Stimulated activated CD4-positive, alpha-beta T cell treated with anti-CD3 and anti-CD28 coated beads, TNF-alpha, amount 100 ng/mL, for 24 hours (primary cell): ENCODE measurements at places on chromosomes 5 and 9.

DNA sequence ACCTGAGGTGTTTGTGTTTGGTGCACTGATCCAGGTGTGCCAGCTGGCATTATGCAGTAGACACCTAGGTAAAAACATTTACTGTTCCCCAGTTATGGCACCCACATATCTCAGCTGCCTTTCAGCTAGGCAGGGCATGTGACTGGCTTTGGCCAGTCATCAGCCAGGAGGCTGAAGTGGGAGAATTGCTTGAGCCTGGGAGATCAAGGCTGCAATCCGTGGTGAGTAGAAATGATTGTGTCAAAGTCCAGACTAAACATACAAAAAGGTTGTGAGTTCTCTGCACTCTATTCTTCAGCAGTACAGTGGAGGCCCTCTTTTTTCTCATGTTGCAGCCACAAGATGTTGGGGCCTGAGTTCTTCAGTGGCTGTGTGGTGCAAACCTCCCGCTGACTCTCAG, 3.2 kb upstream of the FBLL1 start:
- DNase-seq: no peak

DNA sequence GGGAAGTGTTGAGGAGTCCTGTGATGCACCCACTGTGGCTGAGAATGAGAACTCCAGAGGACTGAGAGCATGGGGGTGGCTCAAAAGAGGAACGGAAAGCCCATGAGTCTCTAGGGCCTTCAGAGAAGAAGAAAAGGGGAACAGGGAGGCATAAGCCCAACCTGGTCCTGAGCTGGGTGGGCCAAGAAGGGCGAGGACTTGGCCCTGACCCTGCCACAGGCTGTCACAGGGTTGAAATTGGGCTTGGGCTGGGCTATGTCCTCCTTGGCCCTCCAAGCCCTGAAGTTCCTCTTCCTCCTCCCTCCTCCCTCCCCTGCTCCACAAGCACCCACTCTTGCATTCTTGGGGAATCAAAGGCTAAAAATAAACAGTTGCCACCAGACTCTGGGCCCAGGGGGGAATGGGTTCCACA, 49.3 kb upstream of the PPARGC1B start:
- no peak for DNase-seq

DNA sequence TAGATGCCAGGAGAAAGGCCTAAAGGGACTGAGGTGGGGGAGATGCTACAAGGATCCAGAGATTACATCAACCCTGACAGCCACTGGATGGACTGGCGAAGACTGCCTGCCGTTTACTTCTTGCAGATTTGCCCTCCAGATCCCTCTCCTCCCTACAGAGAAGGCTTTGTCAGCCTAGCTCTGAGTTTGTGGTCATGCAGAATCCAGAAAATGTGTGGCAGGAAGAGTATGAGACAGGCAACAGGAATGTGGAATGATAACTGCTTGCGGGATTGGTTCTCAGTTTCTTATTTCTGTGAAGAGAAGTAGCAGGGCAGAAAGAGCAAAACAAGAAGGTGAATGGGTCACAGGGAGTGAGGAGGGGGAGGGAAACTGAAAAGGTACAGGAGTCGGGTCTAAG, 129.6 kb downstream of the TLE1 start:
- DNase-seq: no peak

DNA sequence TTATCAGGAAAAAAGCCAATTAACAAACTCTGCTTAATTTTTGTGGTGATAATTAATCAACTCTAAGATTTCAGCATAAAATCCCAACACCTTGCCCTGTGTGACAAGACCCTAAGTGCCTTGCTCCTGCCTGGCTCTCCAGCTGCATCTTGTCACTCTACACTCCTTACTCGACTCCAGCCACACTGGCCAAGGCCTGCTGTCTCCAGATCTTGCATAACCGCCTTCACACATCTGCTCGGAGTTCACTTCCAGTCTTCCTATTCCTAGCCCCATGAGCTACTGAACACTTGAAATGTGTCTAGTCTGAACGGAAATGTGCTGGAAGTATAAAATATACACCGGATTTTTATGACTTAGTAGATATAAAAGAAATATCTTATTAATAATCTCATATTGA, 259.6 kb downstream of the EPB41L4A start:
- DNase-seq: no peak

DNA sequence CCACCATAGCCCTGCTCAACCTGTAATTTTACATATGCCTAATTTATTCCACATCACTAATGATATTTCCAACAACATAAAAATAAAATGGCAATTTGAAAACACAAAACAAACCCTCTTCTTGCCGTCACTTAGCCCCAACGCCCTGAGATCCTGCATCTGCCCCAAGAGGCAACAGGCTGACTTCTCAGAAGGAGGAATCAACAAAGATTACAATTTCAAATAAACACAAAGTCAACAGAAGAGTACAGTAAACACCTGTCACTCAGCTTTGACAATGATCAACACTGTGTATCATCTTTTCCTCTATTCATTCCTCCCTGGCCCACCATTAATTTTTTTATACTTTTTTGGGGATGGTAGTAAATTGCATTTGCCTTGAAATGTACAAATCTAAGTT, 19.8 kb downstream of the EPB41L4B start:
- no peak for DNase-seq

DNA sequence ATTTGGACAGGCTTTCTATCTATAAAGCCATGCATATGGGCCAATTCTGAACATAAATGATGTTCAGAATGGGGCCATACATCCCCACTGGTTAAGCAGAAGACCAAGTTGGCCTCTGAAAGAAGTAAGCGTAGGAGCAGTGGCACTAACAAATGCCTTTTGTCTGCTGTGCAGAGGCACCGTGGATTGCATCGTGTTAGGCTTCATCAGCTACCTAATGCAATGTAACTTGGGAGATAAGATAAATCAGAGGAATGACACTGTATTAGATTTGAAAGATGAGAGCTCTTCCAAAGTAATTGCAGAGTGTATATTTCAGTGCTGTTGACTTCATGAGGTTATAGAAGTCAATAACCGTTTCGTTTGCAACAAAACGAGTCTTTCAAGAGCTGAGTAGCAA, 148.1 kb downstream of the PARP8 start:
- no peak for DNase-seq

DNA sequence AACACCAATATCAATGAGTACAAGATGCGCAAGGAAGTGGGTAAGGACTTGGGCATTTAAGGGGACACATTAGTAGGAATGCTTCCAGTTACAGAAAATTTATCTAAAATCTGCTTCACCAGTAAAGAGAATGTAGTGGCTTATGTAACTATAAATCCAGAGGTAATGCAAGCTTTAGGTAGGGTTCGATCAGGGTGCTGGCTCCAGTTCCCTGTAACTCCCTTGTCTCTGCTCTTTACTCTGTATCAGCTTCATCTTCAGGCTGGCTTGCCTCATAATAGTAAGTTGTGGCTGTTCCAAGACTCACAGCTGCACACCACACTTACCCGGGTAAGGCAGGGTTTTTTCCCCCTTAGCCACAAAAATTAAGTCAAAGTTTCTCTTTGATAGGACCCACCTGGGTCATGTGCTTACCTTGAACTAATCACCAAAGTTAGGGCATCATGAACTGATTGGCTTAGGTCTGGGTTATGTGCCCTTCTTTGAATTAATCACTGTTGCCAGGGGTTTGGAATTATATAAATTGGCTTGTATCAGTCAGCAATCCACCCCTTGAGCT, 35.5 kb downstream of the ARHGEF37 start:
- DNase-seq: no peak

GRCh38 chr9:109815366-109815947, 35.5 kb downstream of the PALM2AKAP2 start:
- DNase-seq: no peak

- DNase-seq: peak; percentile 60
Measured at GRCh38 chr5:168679515-168679920, 100.3 kb upstream of the PANK3 start.

- no peak for DNase-seq
Measured at GRCh38 chr5:36128795-36129194, 22.9 kb downstream of the LMBRD2 start.

DNA sequence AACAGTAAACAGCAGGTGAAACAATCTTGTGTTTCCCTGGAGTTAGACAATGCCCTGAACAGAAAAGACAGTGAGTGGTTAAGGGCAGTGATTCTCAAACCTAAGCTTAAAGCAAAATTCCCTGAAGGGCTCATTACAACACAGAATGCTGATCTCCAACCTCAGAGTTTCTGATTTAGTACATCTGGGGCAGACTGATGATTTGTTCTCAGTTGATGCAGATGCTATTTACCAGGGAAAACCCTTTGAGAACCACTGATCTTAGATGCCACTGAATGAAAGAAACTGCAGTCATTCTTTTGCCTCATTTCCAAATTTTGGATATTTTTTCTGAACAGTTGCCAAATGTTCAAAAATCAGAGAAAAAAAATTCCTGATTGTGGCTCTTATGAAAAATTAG, 18.7 kb upstream of the ADAM19 start:
- DNase-seq: no peak

DNA sequence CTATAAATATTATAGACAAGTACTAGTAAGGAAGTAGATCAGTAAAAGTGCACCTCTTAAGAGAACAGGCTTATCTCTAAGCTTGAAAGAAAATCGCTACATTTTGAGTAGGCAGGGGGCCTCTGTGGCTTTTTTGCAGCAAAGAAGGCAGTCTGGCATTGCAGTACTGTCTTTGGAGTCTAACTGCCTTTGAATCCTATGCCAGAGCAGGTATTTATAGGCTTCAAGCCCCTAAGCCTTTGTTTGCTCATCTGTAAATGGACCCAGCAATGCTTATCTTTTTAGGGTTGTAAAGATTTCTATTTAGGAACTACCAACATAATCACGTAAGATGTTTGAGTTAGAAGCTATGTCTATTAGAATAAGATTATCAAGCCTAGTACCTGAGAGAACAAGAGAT, 23.7 kb upstream of the HK3 start:
- no peak for DNase-seq

- DNase-seq: no peak
Measured at GRCh38 chr5:148746826-148747535, 79.4 kb upstream of the ADRB2 start.

DNA sequence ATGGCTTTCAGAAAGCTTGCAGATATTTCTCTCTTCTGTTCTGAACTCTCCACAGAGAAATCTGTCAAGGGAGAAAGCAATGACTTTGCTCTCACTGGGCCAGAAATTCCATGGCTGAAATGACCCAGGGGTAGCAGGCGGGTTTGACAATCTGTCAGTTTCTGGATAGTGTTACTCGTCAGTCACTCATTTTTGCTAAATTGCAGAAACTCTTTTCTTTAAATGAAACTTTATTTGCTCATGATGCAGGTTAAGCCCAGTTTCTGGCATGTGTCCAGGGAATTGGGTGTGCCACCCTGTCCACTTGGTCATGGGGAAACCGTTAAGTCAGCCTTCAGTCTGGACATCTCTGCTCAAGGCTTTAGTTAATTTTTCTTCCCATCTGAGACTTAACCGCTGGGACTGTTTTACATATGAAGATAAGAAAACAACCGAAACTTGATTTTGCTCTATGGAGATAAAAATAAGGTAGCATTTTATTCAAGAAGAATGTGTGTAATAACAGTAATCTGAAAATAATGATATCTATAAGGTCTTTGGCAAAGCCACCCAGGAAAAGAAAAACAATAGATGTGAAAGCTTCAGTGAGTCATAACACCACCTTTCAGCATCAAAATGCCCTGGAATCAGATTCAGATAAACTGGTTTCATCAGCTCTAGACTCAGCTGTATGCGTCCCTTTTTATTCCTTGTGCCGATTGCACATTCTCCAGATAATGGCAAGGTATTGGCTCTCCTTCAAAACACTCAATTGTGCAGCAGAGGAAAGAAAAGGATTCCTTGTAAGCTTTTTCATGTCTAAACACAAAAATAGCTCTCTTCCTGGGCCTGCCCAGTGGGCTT, 308.3 kb downstream of the ZSWIM6 start:
- DNase-seq: no peak

DNA sequence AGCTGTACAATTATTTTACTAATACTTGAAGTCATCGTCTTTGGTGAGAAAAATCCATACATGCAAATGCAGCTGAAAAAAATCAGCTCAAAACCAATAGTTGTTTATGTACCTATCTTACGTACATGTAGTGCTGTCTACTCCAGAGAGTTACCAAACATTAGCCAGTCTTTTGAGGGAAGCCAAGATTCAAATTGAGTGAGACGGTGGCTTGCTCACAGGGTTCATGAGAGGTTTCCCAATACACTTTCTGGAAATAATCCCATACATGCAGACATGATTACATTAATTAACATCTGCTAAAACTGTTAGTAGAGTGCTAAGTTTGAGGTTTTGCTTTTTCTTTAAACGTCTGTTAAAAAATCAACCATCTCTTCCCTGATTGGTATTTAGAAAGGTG, 2.3 kb downstream of the C9orf72 start:
- no peak for DNase-seq

GRCh38 chr5:158545949-158546530, 553.7 kb downstream of the EBF1 start:
- DNase-seq: no peak

DNA sequence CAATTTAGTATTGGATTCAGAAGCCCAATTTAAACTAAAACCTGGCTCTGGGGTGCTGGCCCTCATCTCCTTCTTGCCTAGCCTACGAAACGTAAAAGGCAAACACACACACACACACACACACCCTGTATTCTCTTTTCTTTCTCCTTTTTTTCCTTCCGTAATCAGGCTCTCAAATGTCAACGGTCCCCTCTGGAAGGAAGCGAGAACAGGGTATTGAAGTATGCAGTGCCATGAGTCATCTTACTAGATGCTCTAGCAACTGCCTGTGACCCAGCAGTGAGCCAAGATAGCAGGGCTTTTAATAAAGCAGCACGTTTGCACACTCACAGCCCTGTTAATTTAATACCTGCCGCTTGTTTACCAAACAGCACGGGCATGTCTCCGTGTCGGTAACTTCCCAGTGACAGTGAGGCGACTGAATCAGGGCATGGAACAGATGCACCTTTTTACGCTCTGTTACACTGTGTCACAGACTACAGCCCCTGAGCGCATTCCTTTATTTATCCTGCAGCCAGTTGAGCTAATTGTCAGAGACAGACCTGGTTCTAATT, 243.8 kb downstream of the BNC2 start:
- DNase-seq: no peak

DNA sequence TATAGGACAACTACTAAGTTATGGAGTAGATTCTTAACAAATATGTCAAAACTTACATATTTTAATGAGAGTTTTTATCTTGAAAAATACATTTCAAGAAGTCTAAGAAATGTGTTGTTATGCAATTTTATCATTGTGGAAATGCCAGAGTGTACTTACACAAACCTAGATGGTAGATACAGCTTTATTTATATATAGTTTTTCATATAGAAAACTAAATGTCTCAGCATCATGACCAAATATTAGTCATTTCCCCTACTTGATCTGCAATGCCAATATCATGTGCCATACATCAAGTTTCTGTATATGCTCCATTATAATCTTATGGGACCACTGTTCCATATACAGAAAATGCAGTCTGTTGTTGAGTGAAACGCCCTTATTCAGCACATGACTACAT, 28.7 kb downstream of the CAST start:
- DNase-seq: no peak
